ENCODE measurements at places on chromosomes 1 and 21.

DNA sequence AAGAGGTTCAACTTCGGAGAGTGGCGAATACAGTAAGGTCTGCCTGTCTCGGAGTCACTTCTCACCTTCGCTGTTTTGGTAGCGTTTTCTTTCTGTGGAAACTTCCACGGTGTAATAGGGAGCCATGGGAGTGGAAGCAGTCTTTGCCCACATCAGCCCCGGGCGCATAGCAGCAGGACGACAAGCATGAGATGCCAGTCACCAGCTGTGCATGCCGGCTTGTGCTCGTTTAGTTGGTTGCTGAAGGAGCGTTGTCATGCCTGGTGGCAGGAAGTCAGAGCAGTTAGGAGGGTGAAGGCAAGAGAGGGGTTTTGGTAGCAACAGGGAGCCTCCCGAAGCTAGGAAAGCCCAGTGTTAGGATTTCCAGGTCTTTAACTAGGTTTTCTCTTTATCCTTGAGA is 58.8 kb downstream of the MRPS6 start:
- DNase-seq = no peak

GRCh38 chr1:195960580-195960979 is 647.7 kb downstream of the KCNT2 start:
- no peak for DNase-seq

DNA sequence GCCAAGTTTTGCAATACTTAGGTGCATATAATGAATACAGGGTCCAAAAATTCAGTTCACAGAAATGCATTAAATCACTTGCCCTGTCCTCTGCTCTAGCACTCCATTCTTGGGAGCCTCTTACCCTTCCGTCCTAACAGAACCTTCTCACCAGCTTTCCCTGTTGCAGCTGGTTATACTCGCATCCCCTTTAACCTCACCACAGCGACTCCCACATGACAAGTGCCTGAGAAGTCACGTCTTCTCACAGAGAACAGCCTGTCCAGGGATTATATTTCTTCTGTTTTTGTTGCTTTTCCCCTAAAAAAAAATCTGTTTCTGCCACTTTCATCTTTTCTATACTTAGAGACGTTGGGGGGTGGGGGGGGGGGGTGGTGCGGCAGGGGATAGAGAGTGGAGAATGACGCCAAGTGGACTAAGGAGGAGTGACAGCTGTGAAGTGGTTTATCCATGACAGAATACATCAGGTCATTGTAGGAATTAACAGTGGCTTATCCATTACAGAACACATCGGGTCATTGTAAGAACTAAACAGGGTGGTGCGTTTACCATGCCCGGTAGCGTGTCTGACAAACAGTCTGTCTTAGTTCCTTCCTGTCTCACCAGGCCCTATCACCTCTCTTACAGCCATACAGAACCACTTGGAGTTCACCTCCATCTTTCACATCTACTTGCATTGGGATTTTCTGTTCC is 117.6 kb downstream of the UBE2U start:
- DNase-seq = no peak

DNA sequence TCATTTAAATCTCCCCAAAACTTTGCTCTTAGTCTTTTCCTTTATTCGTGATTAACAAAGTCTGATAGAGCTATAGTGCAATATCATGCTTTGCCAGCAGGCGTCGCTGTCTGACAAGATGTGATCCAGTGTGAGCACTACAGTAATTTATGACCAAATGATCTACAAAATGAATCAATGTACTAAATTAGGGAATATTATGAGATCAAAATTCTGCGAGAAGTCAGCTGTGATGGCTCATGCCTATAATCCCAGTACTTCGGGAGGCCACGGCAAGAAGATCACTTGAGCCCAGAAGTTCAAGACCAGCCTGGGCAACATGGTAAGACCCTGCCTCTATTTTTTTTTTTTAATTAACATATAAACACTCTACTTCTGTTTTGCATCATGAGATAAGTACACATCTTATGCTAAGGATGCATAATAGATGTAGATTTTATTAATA is 3.6 kb upstream of the SPSB1 start:
- DNase-seq = peak; percentile 25

DNA sequence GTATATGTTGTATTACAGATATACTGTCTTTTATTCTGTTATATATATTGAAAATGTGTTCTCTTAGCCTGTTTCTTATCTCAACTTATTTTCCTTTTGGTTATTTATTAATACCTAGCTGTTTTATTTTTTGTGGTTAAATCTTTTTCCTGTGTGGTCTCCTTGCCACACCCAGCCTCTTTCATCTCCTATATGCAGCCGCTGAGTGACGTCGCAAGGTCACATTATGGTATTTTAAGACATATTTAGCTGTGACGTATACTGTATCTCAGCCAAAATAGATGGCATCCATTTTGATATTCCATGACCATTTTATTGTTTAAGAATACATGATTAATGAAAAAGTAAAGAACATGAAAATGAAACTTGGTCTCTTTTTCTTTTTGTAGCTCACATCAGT is 29.1 kb downstream of the CENPF start:
- DNase-seq = no peak

- DNase-seq = peak; percentile 99
Measured at GRCh38 chr1:29633771-29634170, 397.4 kb downstream of the PTPRU start.

Measured in NCI-H1694 treated with DMSO at 0.1 percent for 48 hours (cell line).